GM23338 (cell line): ENCODE measurements at places on chromosomes 6 and 20. TPM values are rescaled to one million over a fixed set of nuclear protein-coding genes. Genes with fewer than 3 reads are reported as not detected.

BPIFB1 gene
- polyA plus RNA-seq: not detected in 2 replicates

TPBG gene
- polyA plus RNA-seq: 20.6 and 22.1 TPM in 2 replicates

CALHM5 gene
- polyA plus RNA-seq: 0.02 and 0.03 TPM in 2 replicates

MYCT1 gene
- 1.7 and 1.9 TPM in 2 replicates for polyA plus RNA-seq

PRSS35 gene
- polyA plus RNA-seq: 1.7 TPM in 2 replicates

SCRT2 gene
- 0.28 TPM in 1 of 2 replicates, not detected in the other for polyA plus RNA-seq

GABRR1 gene
- 0.12 and 0.37 TPM in 2 replicates for polyA plus RNA-seq

C20orf202 gene
- 0.17 TPM in 1 of 2 replicates, not detected in the other for polyA plus RNA-seq

RUNX2 gene
- polyA plus RNA-seq: 0.66 and 0.80 TPM in 2 replicates

ARFGEF3 gene
- 5.0 and 5.8 TPM in 2 replicates for polyA plus RNA-seq

PTCHD4 gene
- polyA plus RNA-seq: 0.19 and 0.78 TPM in 2 replicates

MSH5 gene
- polyA plus RNA-seq: 12.1 and 12.8 TPM in 2 replicates

NMBR gene
- not detected in 2 replicates for polyA plus RNA-seq

OR2H1 gene
- polyA plus RNA-seq: not detected in 2 replicates

PSMB9 gene
- polyA plus RNA-seq: 5.5 and 6.2 TPM in 2 replicates

MATN4 gene
- polyA plus RNA-seq: 3.3 and 4.0 TPM in 2 replicates

DACT2 gene
- polyA plus RNA-seq: 1.5 and 1.8 TPM in 2 replicates
